ENCODE measurements at places on chromosomes 12 and 14.

DNA sequence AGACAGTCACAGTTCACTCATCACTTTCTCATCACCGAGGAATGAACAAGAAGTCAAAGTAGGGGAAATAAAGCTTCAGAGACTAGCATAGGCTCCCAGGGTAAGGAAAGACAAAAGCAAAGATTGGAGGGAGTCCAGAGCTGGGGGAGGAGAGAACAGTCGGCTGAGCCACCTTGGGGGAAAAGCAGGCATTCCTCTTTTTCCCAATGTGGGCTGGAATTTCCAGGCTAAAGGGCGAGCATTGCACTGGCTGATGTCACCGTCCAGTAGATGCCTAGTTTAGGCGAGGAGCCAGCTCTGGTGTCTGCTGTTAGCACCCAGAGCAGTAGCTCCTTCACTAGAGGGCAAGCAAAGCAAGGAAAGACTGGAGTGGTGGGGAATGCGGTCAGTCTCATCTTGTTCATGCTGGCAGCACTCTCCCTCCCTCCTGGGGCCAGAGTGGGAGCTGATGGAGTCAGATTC, 8.5 kb upstream of the KRT75 start:
- DNase-seq: no peak

DNA sequence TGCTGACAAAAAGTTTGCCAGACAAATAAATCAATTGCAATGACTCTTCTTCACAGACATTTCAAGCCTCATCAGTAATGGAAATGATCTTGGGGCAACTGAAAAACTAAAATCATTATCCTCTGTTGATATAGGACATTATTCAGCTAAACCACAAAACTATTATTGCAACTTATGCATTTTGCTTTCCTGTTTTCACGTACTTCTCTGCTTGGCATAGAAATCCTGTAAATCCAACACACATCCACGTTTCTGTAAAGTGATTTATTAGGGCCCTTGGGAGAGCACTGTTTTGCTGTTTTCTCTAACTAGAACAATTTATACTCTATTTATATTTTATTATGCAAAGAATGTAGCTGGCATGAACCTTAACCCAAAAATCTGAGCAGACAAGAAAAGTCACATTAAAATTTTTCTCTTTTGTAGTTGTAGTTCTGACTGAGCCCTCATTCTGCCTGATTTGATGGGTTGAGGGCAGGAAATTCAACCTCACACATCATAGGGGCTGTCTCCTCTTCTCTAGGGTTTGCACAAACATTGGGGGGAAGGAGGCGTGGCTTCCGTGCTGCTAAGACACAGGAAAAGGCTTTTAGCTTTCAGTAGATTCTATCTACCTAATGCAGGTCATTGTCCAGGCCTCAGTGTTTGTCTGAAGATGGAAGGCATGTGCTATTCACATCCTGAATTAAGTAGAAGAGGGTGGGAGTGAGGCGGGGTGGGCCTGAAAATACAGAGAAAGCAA, 11.5 kb upstream of the NUP107 start:
- no peak for DNase-seq

DNA sequence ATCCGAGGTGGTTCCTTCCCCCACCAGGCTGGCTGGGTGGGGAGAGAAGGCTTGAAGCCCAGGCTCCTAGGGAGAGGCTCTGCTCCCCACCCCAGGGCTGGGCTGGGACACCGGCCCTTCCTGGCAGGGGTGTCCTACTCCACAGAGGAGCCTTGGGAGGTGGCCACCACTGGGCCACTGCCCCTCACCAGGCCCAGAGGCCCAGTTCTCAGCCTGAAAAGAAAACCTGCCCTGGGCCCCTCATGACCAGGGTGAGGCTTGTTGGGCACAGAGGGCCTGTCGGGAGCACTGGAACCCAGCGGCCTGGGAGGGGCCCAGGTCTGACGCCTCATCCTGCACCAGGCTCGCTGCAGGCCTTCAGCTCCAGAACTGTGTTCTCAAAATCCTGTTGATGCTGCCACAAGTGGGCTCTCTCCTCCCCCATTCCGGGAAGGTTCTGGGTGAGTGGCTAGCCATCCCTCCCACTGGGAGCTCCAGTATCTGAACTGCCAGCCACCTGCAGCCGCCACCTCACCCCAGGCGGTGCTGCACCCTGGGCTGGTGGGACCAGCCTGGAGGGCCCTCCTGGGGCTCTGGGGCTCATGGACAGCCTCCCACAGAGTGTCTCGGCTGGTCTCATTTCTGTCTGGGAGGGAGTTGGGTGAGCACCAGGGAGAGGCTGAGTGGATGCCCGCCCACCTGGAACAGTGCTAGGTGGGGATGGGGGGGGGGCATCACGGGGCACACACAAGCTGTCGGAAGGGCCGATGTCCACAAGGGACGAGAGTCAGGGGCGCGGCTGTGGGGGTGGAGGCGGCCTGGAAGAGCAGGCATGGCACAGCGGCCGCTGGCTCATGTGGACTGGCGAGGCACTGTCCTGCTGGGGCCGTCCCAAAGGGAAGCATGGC, 11.8 kb downstream of the BAG5 start:
- DNase-seq: no peak

- DNase-seq: no peak
Observed at GRCh38 chr12:18782827-18783226, 44.9 kb downstream of the CAPZA3 start.

DNA sequence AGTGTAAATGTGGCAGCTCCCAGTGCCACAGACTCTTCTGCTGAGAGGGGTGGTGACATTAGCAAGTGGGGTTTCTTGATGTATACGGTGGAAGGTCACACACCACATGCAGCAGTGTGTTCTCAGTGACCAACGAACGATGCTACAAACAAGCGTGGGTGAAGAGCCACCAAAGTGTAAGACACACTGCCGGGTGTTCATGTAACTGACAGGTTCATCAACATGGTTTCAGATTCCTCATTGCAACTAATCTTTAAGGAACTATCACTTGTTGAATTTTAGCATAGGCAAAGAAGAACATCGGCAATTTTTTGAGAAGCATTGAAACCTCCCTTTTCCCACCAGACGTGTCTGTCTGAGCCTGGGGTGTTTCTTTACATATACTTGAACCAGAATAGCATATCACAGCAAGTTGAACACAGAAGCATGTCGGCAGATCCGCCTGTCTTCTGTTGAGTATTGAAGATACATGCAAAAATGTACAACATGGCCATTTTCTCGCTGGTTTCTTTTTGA, 58.8 kb downstream of the PPP2R5C start:
- DNase-seq: no peak

DNA sequence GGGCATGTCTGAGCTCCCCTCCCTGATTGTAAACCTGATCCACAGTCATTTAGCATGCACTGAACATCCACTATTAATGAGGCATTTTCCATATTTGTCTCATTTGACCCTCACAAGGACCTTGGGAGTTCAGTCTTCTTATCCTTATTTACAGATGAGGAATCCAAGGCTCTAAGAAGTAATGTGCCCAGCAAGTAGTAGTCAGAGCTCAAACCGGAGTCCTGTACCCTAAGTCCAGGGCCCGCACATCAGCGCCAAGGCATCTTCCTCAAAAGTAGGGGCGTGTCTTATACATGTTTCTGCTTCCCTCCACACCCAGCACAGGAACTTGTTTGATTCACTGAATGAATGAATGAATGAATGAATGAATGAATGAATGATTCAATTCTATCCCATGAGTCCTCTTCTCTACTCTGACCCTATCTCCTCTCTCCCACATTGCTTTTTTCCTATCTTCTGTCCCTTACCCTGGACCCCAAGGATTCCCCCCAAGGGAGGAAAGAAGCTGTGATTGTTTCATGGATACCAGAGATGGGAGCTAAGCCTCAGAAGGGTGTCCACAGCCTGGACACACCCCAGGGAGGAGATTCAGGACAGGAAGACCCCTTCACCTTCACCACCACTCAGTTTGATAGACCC, 21.8 kb upstream of the KRT8 start:
- DNase-seq: no peak

DNA sequence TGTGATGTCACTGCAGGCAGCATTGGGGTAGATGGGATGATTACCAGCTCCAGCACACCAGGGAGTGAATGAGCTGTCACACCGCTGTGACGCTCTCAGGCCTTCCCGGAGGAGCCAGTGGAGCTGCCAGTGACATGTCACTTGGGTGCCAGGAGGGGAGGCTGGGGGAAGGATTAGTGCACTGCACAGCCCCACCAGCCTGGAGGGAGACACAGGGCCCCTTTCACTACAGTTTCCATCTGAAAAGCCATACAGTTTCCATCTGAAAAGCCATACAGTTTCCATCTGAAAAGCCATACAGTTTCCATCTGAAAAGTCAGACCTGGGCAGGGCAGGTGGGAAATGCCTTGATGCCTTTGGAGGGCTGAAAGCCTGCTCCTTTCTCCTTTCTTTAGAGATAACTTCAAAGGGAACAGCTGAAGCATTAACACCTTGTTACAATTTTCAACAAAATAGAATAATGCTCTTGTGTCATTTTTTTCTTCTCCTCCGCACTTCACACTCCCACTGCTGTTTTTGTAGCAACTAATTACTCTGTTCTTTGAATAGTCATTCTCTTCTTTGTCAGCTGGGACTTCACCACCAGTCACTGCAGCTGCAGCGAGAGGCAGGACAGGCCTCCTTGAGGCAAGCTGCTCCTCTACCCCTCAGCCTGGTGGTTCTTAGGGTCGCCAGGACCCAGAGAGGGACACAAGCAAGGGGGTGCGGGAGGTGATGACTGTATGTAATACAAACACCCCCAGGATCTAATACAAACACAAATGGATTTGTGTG, 256.9 kb upstream of the RGS6 start:
- no peak for DNase-seq

Data from 8988T (cell line).